Daoy (cell line): ENCODE measurements at places on chromosomes 3 and 15.

DNA sequence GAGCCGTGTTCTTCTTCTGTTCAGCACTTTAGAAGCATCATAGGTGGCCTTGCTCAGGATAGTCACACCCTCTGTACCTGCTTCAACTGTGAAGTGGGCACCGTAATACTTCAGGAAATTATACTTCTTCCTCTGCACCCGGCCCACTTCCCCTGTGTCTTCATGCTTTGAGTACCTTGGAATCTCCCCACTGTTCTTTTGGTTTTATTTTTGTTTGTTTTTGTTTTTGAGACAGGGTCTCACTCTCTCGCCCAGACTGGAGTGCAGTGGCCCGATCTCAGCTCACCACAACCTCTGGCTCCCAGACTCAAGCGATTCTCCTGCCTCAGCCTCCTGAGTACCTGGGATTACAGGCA is 1.7 kb downstream of the P2RY14 start:
- no peak for DNase-seq

DNA sequence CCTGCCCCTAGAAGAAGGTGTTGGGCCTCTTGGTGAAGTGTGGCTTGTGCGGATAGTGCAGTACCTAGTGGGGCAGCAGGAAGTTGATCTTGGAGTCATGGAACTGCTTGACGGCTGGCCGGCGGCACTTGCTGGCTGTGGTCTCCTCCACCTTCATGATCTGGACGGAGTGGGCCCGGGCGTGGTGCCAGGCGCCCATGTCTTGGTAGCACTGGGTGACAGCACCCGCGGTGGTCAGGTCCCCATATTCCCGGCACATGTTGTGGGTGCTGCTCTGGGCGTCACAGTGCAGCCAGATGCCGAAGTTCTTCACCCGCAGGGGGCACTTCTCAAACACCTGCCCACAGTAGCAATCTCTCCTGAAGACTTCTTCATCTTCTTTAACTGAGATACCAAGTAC is 30.7 kb downstream of the EXOG start:
- no peak for DNase-seq

DNA sequence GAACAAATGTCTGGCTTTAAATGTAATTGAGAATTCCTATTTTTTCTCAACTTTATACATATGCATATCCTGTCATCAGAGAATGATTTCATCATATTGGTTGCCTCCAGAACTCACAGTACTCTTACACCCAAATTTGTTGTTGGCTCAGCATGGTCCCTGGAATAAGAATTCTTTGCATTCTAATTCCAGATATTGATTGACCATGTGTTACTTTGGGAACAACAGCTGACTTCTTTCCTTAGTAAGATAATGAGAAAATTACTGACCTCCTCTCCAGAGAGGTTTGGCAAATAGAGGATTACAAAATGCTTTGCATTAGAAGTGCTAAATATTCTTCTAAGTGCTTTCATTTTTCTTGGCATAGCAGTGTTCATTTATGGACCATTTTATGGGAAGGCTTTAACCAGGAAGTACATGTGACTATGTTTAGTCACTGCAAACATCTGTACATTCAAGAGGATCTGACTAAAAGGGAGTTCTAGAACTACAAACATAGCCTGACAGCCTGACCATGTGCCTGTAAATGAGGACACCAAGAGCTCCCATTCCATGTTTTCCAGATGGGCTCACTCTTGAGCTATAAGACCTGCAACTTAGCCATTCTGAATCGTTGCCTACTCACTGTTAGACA is 391.6 kb upstream of the DPPA4 start:
- no peak for DNase-seq

GRCh38 chr3:136036306-136036705 is 70.8 kb downstream of the PPP2R3A start:
- no peak for DNase-seq

GRCh38 chr3:12866836-12867235 is 25.5 kb upstream of the RPL32 start:
- no peak for DNase-seq

GRCh38 chr15:43903864-43904290 is 77.1 kb downstream of the WDR76 start:
- DNase-seq: peak; percentile 58
